Trophoblast cell (in vitro differentiated cells and primary cell): ENCODE measurements at places on chromosomes 16 and 17.
A peak's percentile ranks its signal among the peaks of the same experiment; 100 is the strongest.

DNA sequence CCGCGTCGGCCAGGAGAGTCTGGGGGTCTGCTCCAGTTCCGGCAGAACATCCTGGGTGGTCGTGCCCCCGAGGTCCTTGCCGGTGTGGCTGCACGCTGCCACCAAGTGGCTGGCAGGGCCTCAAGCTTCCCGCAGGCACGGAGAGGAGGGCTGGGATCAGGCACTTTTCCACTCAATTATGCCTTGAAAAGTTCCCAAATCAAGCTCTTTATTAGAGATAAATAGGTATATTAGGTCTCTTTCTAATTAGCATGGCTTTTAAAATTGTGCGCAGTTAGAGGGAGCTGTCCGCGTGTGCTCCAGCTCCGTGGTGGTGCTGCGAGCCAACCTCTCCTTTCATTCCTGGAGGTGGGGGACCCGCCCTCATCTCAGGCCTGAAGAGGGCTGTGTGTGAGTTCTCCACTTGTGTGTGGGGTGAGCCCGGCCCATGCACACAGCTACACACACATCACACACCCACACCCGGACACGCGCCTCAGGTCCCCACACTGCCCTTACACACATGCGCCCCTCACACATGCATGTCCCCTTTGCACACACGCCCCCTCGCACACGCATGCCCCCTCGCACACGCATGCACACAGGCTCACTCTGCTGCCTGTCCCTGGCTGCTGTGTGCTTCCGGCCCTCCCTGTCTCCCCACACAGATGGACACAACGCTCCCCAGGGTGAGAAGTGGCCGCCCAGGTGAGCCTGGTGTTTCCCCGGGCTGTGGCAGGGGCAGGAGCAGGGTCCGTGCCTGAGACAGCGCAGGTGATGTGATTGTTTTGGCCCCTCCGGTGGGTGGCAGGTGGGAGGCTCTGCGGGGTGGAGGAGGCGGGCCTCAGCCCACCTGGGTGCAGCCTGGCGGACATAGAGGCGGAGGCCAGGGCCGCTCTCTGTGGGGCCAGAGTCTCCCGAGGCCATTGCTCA lies 28.8 kb downstream of the CACNA1H start:
- no peak for DNase-seq

GRCh38 chr17:17025621-17026020 lies 16.6 kb upstream of the MPRIP start:
- no peak for DNase-seq

GRCh38 chr16:70646260-70647241 lies at the start of gene IL34:
IL34 (plus strand) TSS chr16:70646559; CDS start chr16:70646948, 389 bp downstream.
- peak; percentile 96 for DNase-seq

GRCh38 chr17:78878871-78879527 lies 24.0 kb downstream of the CEP295NL start:
- no peak for DNase-seq

GRCh38 chr17:56641373-56641772 lies 47.9 kb downstream of the NOG start:
- DNase-seq, result no peak

DNA sequence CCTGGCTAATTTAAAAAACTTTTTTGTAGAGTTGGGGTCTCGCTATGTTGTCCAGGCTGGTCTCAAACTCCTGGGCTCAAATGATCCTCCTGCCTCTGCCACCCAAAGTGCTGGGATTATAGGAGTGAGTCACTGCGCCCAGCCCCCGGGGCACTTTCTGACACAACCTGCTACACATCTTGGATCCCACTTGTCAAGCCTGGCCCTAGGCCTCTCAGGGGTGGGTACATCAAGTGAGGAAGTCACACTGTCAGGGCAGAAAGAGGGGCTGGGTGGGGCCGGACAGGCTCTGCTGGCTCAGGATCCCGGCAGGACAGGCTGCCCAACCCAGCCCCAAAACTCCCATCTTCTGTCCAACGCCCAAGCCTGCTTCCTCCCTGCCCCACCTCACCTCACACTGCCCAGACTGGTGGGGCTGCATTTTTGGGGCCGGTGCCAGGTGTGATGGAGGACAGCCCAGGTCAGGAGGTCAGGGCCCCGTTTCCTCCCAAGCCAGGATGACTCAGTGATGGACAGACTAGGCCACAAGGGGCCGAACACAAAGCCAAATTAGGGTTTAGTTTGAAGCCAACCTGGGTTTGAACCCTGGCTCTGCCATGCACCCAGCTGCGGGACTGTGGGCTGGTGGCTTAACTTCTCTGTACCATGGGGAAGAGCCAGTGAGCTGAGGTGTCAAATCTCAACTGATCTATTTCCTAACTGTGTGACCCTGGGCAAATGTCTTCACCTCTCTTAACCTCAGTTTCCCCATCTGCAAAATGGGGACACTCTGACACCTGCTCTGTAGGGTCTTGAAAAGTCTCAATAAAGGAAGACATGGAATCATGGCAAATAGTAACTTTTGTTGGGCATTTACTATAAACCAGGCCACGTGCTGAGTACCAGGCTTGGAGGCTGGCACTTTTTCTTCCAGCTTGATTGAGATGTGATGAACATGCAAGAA lies 8.9 kb upstream of the PPL start:
- peak; percentile 62 for DNase-seq
